SK-MEL-5 (cell line): ENCODE measurements at places on chromosomes 1 and 21. TPM values are rescaled to one million over a fixed set of nuclear protein-coding genes. Genes with fewer than 3 reads are reported as not detected.

EIF4G3 gene
- 25.1 and 25.7 TPM in 2 replicates for total RNA-seq

ZNF648 gene
- total RNA-seq = 0.43 and 1.1 TPM in 2 replicates

ADAMTS4 gene
- 0.03 TPM in 1 of 2 replicates, not detected in the other for total RNA-seq

EFNA3 gene
- 6.6 and 8.2 TPM in 2 replicates for total RNA-seq

PCAT6 gene
- 1.2 TPM in 1 of 2 replicates, not detected in the other for total RNA-seq

C1orf232 gene
- total RNA-seq = not detected in 2 replicates

CBR1 gene
- total RNA-seq = 217 and 237 TPM in 2 replicates

CAMSAP2 gene
- total RNA-seq = 26.6 and 32.8 TPM in 2 replicates

SDE2 gene
- total RNA-seq = 31.2 and 32.0 TPM in 2 replicates

AMY1A gene
- not detected in 2 replicates for total RNA-seq

THEM5 gene
- total RNA-seq = not detected in 2 replicates

ADARB1 gene
- total RNA-seq = 8.3 and 13.1 TPM in 2 replicates

GPR3 gene
- total RNA-seq = 1.7 and 2.1 TPM in 2 replicates

OR6N1 gene
- not detected in 2 replicates for total RNA-seq

UMODL1 gene
- not detected in 2 replicates for total RNA-seq

NBPF4 gene
- not detected in 2 replicates for total RNA-seq

AIRE gene
- not detected in 2 replicates for total RNA-seq

ASPM gene
- total RNA-seq = 20.7 and 20.9 TPM in 2 replicates

OR2AK2 gene
- not detected in 2 replicates for total RNA-seq

OR2T29 gene
- not detected in 2 replicates for total RNA-seq

RXRG gene
- total RNA-seq = 44.3 and 53.3 TPM in 2 replicates

RGS1 gene
- 0.16 and 0.29 TPM in 2 replicates for total RNA-seq

HRNR gene
- total RNA-seq = not detected in 2 replicates

DTL gene
- 25.6 and 36.5 TPM in 2 replicates for total RNA-seq

C1orf53 gene
- 3.0 and 5.1 TPM in 2 replicates for total RNA-seq

FCER1G gene
- total RNA-seq = 2.6 TPM in 1 of 2 replicates, not detected in the other

FAM72A gene
- total RNA-seq = 3.7 and 6.4 TPM in 2 replicates

ARID4B gene
- total RNA-seq = 13.8 and 14.1 TPM in 2 replicates

MYOM3 gene
- total RNA-seq = not detected in 2 replicates

DMRTA2 gene
- 0.21 TPM in 1 of 2 replicates, not detected in the other for total RNA-seq

PYGO2 gene
- total RNA-seq = 26.9 and 30.2 TPM in 2 replicates

LCE3A gene
- not detected in 2 replicates for total RNA-seq

SPATA45 gene
- total RNA-seq = 0.40 TPM in 1 of 2 replicates, not detected in the other

LRRN2 gene
- not detected in 2 replicates for total RNA-seq

GPR37L1 gene
- not detected in 2 replicates for total RNA-seq

REG4 gene
- not detected in 2 replicates for total RNA-seq
